ENCODE measurements at places on chromosomes 7 and 10. TPM values are rescaled to one million over a fixed set of nuclear protein-coding genes. Genes with fewer than 3 reads are reported as not detected.

GRCh38 chr10:132249226-132249724, 58.5 kb downstream of the STK32C start:
- no peak for DNase-seq

GRCh38 chr10:3636356-3637181, 148.4 kb downstream of the KLF6 start:
- DNase-seq = no peak

GRCh38 chr7:41621953-41622831, 80.7 kb downstream of the INHBA start:
- no peak for DNase-seq

TEX47 gene
- total RNA-seq = not detected

NUTM2B gene
- total RNA-seq = 1.9 TPM

Data from progenitor cell of endocrine pancreas (in vitro differentiated cells).